ENCODE measurements at places on chromosomes 7 and 10.

GRCh38 chr10:97066877-97067555 lies 118.7 kb downstream of the SLIT1 start:
- DNase-seq: no peak

- DNase-seq: no peak
Measured at GRCh38 chr7:153858355-153858754, 193.8 kb upstream of the DPP6 start.

DNA sequence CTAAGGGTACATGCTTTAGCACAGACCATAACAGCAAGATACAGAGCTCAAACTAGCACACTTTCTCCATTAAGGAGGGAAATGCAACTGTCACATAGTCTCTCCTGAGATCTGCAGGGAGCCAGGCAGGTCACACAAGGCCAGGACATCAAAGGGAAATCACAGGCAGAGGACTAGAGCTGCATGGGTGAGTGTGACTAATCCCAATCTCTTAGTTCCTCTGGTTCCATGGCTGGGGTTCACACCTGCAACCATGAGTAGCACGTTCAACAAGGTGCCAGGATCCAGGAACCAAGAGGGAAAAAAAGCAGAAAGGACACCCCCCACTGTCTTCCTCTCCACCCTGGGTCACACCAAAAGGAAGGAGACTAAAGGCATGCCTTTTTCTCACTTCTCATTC lies 296.5 kb upstream of the STEAP1 start:
- DNase-seq: no peak

- no peak for DNase-seq
Measured at GRCh38 chr10:104563548-104563947, 77.5 kb upstream of the SORCS3 start.

GRCh38 chr7:20785157-20786048 lies 1.3 kb downstream of the SP8 start:
- no peak for DNase-seq

- DNase-seq: no peak
Measured at GRCh38 chr10:23448802-23449570, 10.1 kb downstream of the OTUD1 start.

DNA sequence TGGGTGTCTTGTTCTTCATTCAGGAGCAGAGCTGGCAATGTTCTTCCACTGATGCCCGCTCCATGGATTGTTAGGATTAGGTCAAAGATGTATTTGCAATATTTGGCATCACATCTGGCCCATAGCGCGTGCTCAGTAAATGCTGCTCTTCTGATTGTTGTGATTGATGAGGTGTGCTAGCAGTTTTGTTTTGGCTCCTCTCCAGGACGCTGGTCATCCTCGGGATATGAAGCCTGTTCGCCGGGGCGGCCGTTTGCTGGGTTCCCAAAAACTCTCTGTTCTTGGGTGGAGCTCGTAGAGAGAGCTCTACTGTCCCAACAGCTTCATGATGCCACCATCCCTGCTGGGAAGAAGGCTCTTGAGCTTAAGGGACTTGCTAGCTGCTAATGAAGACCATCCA lies 96.9 kb downstream of the XRCC2 start:
- DNase-seq: no peak

Measured in right lung (tissue), 10 donors.